ENCODE measurements at places on chromosomes 2 and 18.

- no peak for DNase-seq
These were observed 374.8 kb downstream of the SLC4A3 start for GRCh38 chr2:220002251-220002650.

GRCh38 chr2:66490588-66491001 lies 55.7 kb downstream of the MEIS1 start:
- no peak for DNase-seq

- DNase-seq: no peak
These were observed 46.4 kb upstream of the MAP4K3 start for GRCh38 chr2:39483534-39483933.

GRCh38 chr2:234272069-234272850 lies 221.8 kb downstream of the SPP2 start:
- no peak for DNase-seq

- DNase-seq: peak; percentile 27
These were observed 46.2 kb upstream of the CCDC141 start for GRCh38 chr2:179096090-179096489.

DNA sequence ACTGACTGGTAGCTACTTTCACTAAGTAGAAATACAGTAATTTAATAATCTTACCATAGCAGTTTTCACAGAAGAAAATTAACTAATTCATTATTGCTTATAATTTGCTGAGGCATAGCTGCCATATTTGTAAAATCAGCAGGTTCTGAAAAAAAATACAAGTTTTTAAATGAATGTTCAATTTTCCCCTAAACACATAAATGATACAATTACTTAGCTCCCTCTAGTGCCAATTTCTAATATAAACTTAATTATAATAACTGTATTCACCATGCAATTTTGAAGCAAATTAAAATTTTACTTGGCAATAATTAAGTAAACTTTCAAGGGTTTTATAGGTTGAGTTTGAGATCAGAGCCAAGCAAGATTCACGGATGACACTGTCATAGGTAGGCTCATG lies 1321.6 kb upstream of the ACVR2A start:
- no peak for DNase-seq

GRCh38 chr18:41820784-41821183 lies 134.2 kb upstream of the PIK3C3 start:
- DNase-seq: no peak

- DNase-seq: no peak
These were observed 52.5 kb upstream of the MCFD2 start for GRCh38 chr2:46967990-46968647.

- DNase-seq: no peak
These were observed 14.8 kb upstream of the CLASP1 start for GRCh38 chr2:121664086-121664485.

GRCh38 chr2:158797963-158798700 lies 3.0 kb downstream of the DAPL1 start:
- DNase-seq: no peak

GRCh38 chr2:159226059-159226461 lies 60.4 kb downstream of the WDSUB1 start:
- peak; percentile 29 for DNase-seq

DNA sequence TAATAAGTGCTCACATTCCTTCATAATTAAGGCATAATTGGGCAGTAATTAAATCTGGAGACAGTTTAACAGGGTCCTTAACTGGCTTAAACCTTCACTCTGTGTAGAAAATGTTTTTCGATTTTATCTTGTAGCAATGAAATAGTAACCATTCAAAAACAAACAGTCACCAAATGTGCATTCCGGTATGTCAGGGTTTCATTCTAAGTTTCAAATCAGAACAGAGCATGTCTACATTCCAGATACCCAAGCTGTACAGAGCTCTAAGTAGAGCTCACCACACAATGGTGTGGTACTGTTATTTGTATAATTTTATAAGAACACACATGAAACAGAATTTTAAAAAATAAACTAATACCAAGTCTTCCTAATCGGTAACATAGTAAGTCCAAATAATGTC lies 52.6 kb downstream of the SMAD2 start:
- no peak for DNase-seq

DNA sequence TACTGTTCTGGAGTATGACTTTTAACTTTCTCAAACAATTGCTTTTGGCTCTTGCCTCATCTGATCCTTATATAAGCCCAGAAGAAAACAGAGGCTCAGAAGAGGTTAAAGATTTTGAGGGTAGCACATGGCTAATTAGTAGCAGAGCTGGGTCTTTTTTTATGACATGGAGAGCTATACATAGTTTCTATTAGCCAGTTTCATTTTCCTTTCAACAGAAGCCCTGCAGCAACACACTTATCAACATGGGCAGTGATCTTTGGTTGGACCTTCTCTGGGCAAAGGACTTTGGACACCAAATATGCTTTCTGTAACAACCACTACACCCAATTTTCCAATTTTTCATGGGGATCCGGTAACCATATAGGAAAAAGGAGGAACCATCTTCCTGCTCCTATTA lies 64.9 kb downstream of the NCKAP5 start:
- no peak for DNase-seq

DNA sequence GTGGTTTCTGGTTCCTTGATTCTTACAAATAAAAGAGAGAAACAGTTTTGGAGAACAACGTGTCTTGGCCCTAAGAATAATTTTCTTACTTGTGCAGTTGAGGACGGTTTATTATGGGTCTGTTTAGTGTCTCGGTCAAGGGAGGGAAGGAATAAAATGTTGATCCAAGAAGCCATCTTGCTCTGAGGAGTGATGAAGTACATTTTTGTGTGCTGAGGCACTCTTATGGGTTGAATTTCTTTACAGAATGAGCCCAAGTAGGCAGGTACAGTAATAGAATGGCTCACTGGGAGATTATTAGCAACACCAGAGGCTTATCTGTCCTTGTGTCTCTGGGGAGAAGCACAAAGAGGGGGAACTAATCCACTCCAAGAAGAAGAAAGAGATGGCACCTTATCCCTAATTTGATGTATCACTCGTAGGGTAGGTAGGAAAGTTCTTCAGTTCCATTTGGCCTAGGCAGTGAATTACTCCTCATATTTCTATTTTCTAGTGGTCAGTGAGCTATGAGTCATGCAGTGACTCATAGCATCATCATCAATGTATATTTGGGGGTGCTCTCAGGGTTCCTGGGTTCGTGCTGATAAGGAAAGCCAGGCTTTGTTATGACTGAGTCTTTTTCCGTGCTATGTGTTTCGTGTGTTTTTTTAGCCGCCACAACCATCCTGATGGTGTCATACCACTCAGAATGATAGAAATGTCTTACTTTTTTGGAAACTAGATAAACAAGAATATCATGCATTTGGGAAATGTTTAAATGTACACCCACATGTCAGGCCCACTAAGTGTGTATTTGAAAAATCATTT lies 250.1 kb upstream of the CTAGE1 start:
- DNase-seq: no peak

GRCh38 chr2:8300216-8300615 lies 381.6 kb upstream of the ID2 start:
- DNase-seq: no peak

DNA sequence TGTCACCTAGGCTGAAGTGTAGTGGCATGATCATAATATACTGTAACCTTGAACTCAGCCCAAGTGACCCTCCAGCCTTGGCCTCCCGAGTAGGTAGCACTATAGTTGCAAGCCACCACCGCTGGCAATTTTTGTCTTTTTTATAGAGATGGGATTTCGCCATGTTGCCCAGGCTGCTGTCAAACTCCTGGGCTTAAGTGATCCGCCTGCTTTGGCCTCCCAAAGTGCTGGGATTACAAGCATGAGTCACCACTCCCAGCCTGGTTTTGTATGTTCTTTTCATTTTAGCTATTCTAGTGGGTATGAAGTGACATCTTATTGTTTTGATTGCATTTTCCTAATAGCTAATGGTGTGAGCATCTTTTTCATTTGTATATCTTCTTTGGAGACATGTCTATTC lies 11.3 kb upstream of the EXOC6B start:
- no peak for DNase-seq

DNA sequence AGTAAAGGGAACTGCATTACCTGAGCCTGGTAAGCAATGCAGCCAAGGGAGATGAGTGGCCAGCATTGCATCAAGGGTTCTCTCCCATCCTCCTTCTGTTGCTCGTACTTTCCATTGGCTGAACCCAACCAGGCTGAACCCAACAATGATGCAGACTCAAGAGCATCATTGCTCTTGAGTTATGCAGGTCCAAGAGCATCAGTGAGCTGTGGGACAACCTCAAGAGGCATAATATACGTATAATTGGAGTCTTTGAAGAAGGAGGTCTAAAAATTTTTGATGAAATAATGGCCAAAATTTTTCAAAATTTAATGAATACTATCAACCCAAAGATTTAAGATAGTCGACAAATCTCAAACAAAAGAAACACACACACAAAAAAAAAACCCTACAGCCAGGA lies 213.0 kb downstream of the RNF152 start:
- no peak for DNase-seq

DNA sequence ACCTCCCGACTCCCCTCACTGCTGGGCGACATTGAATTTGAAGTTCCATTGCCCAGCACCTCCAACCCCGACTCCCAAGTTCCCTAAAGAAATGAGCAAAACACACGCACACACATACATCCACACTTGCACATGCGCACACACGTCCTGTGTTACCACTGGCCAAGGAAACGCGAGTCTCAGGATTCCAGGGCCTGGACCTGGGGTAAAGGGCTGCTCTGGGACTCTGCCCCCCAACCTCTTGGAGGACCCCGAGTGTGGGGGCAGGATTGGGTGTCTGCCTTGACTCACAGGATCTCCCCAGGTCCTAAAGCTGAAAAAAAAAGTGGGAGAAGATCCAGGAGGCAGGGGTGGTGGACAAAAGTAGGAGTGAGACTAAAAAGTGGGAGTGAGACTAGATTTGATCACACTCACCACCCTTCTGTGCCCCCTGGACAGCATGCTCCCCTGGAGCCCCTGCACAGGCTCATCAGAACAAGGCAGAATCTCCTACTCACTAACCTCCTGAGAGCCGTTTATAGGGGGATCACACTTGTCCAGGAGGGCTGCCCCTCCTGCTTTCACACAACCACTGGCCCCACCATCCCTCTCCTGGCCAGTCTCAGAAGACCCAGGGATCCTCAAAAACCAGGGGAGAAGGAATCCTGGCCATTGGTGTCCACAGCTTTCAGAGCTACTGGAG lies 202.2 kb downstream of the TNS1 start:
- DNase-seq: no peak

- no peak for DNase-seq
These were observed 1071.4 kb upstream of the FAM98A start for GRCh38 chr2:34670482-34670881.

GRCh38 chr2:17375262-17375661 lies 143.0 kb downstream of the RAD51AP2 start:
- DNase-seq: no peak

DNA sequence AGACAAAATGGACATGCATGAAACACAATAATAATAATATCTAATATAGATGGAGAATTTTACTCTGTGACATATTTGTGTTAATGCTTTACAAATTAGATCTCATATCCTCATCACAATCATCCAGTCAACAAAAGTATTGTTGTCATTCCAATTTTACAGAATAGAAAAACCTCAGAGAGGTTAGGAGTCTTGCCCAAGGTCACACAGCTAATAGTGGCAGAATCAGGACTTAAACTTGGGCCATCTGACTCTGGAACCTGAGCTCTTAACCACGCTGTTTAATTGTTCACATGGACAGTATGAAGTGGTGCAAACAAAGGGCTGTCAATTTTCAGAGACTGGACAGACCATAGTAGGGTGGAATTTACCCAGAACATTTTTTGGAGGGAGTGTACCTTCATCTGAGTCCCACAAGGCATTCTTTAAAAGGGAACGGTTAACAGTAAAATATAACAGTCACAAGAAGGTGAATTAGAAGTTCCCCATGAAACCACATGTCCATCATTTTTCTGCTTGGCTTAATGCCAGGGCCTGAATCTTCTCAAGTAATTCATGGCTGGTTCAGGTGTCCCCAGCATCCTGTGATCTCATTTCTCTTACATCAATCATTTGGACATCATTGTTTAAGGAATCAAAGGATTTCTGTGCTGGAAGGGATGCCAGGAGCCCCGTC lies 35.4 kb upstream of the CCDC93 start:
- DNase-seq: no peak

DNA sequence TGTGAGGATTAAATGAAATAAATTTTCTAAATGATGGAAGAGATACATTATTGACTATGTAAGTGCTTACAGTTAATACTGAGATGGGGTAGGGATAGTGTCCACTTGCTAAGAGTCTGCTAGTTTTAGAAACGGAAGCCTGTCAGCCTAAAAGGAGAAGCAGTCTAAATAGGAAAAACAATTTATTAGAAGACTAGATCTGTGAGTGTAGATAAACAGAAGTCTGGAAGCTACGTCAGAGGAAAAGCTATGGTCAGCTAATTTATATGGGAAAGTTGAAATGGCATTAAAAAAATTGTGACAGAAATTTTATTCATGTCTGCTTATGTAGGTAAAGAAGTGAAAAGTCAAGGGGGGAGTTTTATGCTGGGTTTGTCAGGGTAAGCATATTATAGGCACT lies 1338.4 kb upstream of the CHAC2 start:
- no peak for DNase-seq

- no peak for DNase-seq
These were observed 21.8 kb downstream of the COLEC12 start for GRCh38 chr18:478681-479080.

DNA sequence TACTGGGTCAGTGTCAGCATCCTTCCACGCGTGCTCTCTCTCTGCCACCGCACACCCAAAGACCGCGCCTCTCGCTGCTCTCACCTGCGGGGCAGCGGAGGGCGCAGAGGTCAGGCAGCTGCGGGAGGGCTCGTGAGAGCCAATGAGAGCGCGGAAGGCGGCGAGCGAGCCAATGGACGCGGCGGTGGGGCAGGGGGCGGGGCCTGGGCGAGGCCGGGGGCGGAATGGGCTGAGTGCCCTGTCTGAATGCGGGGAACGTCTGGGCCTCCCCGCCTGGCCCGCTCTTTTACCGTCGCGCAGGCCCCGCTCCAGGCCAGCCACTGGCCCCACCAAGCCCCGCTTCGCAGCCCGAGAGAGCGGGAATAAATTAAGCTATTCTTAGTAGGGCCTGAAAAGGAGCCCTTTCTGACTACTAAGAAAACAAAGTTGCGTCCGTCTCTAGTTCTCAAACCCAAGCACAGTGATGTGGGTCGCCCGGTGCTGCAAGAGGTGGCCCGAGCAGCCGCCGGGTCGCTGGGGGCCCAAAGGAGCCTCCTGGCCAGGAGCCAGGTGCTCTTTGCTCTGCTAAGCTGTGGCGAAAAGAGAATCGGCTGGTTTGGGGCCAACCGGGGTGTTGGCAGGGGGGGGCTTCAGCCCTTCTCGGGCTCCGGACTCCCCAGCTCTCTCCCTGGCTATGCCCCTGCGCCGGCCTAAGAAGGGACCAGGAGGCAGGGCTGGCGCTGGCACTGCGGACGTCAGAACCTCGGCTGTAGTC lies 81.1 kb upstream of the GLI2 start:
- no peak for DNase-seq

- DNase-seq: peak; percentile 63
These were observed 35.1 kb upstream of the SLC14A1 start for GRCh38 chr18:45688833-45689232.

- no peak for DNase-seq
These were observed 103.6 kb downstream of the DOCK10 start for GRCh38 chr2:224938651-224939182.

- DNase-seq: peak; percentile 74
These were observed 19.6 kb upstream of the NDUFV2 start for GRCh38 chr18:9082711-9083510.
